Effector memory CD4-positive, alpha-beta T cell (primary cell): ENCODE measurements at places on chromosomes 1 and 21.

DNA sequence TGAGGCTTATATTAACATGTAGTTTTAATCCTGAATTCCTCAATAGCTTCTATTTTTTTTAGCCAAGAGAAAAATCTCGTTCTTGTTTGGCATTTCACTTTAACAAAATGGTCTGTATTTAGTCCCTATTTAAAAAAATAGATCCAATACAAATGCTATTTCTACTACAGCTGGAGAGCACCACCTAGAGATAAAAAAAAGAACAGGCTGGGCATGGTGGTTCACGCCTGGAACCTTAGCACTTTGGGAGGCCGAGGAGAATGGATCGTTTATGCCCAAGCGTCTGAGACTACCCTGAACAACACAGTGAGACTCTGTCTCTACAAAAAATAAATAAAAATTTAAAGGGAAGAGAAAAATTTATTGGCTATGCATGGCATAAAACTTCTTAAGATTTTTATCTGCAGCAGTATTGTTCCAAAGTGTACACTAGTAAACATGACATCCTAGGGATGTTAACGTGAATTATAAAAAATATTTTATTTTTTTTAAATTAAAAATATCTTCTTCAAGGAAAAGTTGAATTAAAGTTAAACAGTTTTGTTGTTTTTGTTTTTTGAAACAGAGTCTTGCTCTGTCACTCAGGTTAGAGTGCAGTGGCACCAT is 4.4 kb downstream of the ST7L start:
- DNase-seq, result no peak

GRCh38 chr1:180116964-180117763 is 37.5 kb upstream of the QSOX1 start:
- DNase-seq, result no peak

DNA sequence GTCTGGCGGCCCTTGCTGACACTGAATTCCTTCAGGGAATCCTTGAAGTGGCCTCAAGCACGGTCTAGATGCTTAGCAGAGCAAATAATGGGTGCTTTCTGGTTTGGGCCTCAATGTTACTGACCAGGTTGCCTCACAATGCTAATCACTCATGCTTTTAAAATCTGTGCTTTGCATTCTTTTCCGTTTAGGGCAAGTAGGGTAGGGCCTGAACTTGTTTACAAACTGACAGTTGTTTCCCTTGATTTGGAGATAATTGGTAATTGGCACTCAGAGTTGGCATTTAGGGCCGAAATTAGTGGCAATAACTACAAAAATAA is 1.4 kb downstream of the VPS13D start:
- DNase-seq, result no peak

- no peak for DNase-seq
These were observed 143.0 kb downstream of the MRPL39 start for GRCh38 chr21:25464275-25464674.

DNA sequence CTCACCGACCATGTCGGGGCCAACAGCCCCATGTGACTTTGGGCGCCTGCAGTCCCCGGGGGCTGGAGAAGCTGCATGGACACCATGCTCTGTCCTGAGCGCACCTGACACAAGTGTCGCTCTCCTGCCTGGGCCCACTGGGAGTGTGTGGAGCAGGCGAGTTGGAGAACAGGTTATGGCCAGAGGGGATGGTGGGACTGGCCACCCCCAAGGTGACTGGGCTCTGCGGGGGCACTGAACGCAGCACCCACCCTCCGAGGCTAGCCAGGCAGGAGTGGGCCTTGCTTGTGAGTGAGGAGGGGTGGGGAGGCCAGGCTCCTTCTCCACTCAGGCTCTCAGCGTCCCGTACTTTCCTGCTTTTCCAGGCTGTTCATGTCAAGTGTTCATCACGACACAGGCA is 35.6 kb downstream of the SNAP47 start:
- DNase-seq, result no peak

DNA sequence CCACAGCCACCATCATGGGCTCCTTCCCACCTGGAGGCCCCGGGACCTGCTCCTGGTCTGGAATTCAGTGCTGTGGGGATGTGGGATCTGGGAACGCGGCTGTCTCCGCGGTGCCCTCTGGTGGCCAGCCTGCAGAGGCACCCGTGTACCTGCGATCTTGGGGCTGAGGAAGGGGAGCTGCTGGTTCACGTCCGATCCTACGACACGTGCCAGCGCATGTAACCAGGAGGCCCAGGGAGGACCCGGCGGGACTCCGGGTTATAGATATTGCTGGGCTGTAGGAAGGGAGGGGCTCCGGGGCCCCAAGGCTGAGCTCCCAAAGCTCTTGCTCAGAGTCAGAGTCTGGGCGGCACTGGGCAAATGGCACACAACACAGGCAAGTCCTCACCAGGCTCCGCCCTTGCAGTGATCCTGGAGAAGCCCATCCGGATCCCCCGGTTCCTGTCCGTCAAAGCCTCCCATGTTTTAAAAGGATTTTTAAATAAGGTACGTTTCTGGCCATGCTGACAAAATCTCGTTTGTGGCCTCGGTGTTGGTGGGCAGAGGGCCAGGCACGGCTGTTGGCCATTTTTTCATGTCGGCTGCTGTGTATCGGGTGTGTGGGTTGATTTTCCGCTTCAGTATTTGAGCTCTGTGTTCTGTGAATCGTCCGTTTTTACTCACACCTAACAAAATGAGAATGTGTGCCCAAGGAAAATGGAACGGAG is 20.1 kb downstream of the FAAP20 start:
- DNase-seq, result no peak

- no peak for DNase-seq
These were observed 73.0 kb downstream of the PTPRC start for GRCh38 chr1:198711837-198712236.

- DNase-seq, result no peak
These were observed 16.2 kb upstream of the RGS1 start for GRCh38 chr1:192559115-192560006.

- no peak for DNase-seq
These were observed 143.1 kb downstream of the PHTF1 start for GRCh38 chr1:113616156-113616555.

DNA sequence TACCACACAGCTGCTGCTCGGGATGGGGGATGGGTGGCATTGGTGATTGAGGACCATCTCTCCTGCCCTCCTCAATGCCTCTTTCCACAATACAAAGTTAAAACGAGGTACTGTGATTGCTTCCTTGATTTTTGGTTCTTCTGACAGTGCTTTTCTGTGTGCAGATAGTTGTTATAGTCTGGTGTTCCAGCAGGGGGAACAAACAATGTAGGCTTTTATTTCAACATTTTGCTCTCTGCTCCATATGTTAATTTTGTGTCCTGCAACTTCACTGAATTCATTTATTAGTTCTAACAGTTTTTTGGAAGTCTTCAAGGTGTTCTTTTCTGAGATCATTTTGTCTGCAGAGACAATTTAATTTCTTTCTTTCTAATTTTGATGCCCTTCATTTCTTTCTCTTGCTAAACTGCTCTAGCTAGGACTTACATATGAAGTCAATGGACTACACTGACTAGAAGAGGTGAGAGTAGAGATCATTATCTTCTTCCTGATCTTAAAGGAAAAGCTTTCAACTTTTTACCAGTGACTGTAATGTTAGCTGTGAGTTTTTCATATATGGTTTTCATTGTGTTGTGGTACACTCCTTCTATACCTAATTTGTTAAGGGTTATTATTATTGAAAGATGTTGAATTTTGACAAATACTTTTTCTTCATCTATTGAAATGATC is 45.4 kb downstream of the TNFSF18 start:
- no peak for DNase-seq

DNA sequence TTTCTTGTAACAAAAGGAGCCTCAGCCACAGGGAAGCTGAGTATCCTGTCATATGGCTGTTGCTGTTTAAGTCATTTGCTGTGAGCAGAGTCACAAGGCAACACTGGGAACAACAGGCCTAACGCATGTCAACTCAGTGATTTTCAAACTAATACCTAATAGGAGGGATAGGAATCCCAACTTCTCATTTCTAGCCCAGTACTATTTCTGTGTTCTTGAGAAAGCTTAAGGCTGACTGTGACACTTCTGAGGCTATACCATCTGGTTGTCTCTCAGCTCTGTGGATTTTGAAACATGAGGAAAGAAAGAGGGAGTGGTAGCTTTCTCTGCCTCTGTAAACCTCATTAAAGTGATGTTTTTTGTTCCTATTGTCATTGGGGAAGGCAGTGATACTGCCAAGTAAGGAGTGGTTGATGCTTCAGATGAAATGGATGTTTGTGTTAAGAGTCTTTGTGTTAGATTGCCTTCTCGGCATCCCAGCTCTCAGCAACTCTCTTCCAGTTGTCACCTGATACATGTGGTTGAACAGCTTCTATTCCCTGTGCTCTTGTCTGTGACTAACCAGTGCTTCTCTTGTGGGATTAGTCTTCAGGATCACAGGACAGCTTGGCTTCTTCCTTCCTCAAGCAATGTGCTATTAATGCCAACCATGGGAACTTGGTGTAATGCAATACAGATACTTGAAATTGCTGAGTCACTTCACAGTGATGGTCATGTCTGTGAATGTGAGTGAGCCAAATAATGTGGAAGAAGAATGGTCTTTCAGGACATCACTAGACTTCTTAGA is 166.8 kb upstream of the IVNS1ABP start:
- DNase-seq, result no peak

DNA sequence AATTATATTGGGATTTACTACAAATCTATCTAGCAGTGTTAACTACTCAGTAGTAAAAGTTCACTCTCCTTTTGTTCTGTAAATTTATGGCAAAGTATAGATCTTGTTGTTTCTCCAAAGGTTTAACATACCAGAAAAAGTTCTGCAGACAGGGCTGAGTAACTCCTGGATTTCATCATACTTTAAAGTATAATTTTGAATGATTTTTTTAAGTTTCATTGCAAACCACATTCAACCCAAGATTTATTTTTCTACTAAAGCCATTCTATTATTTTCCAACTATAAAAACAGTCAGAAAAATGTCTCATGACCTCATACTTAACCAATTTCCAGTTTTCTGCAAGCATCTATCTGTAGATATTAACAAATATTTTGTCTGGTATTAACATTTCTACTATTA is 585.8 kb upstream of the ZRANB2 start:
- no peak for DNase-seq

GRCh38 chr1:154752273-154753030 is 117.6 kb downstream of the KCNN3 start:
- no peak for DNase-seq
